Spleen (tissue), 13 donors: ENCODE measurements at places on chromosomes 2 and 18.

DNA sequence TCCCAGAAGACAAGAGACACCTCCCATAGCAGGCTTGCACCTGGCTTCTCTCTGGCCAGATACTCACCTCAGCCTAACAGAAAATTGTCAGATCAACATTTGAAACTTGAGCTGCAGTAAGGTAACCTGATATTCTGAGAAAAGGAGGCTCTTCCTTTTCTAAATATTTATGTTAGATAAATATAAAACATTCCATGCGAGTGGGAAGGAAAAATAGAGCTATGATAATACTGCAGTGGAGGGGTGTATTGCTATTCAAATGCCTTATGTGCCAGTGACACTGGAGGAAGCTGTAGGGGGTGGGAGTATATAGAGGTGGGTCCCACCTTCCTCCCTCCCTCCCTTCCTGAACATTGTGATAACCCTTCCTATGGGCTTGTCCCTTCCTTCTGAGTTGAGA, 515.5 kb upstream of the CHAC2 start:
- no peak overlapping the region for H3K4me3 ChIP-seq
- no peaks in the 10 kb centered on the region for H3K4me1 ChIP-seq
- H3K27me3 ChIP-seq, result no peaks in the 10 kb centered on the region

DNA sequence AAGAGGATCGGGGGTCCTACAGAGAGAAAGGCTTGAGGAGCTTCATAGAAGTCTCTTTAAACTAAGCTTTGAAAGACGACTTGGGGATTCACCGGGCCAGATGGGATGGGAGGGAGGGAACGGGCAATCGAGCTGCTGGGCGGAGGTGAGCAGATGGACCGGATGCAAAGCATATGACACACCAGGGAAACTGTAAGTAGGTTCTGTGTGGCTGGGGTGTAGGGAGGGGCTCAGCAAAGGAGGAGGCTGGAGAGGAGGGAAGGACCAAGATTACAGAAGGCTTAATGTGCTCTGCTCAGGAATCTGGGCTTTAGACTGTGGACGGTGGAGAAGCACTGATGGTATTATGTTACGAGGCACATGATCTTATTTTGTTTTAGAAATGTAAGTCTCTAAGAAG, 131.5 kb downstream of the MAIP1 start:
- no peak for DNase-seq
- H3K27ac ChIP-seq, result no peak overlapping the region
- H3K36me3 ChIP-seq, result no peaks in the 10 kb centered on the region
- H3K27me3 ChIP-seq, result no peaks in the 10 kb centered on the region

GRCh38 chr18:12278741-12279682, 24.9 kb downstream of the CIDEA start:
- no peak overlapping the region for H3K4me3 ChIP-seq
- no peaks in the 10 kb centered on the region for H3K36me3 ChIP-seq
- peak overlapping the region; percentile 78 for H3K27ac ChIP-seq
- no peak for DNase-seq
- H3K4me1 ChIP-seq, result peaks cover 12% of the 10 kb centered on the region
- H3K27me3 ChIP-seq, result peaks cover 3% of the 10 kb centered on the region

- no peak overlapping the region for H3K4me3 ChIP-seq
- no peak for DNase-seq
- H3K27me3 ChIP-seq, result peaks cover 8% of the 10 kb centered on the region
Observed at GRCh38 chr2:199602271-199602895, 144.6 kb upstream of the SATB2 start.

- no peak for DNase-seq
- no peak overlapping the region for H3K4me3 ChIP-seq
- H3K4me1 ChIP-seq, result no peaks in the 10 kb centered on the region
- no peaks in the 10 kb centered on the region for H3K27me3 ChIP-seq
- H3K27ac ChIP-seq, result no peak overlapping the region
- H3K36me3 ChIP-seq, result no peaks in the 10 kb centered on the region
Observed at GRCh38 chr2:220619525-220620220, 952.4 kb downstream of the EPHA4 start.

- H3K27ac ChIP-seq, result no peak overlapping the region
- no peak for DNase-seq
- H3K36me3 ChIP-seq, result no peaks in the 10 kb centered on the region
- H3K27me3 ChIP-seq, result no peaks in the 10 kb centered on the region
- no peak overlapping the region for H3K4me3 ChIP-seq
Observed at GRCh38 chr18:25553631-25554263, 201.8 kb upstream of the ZNF521 start.

DNA sequence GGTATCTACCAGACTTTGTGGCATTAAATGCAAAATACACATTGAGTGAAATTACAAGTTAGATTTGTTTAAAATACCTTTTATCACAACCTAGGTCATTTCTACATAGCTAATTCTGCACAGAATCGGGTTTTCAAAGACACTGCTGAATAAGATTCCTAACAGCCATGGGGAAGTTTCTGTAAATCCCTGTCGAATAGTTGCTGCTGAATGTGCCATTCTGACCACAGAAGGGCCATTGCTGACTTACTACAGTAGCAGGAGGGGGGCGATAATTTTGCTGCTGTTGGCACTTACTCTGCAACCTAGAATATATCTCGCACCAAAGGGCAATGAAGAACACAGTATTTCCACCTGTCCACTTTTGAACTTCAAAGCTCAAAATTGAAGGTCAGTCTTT, 232.8 kb downstream of the TCF4 start:
- no peaks in the 10 kb centered on the region for H3K27me3 ChIP-seq
- no peak overlapping the region for H3K4me3 ChIP-seq
- H3K4me1 ChIP-seq, result no peaks in the 10 kb centered on the region
- H3K27ac ChIP-seq, result no peak overlapping the region
- H3K36me3 ChIP-seq, result no peaks in the 10 kb centered on the region

DNA sequence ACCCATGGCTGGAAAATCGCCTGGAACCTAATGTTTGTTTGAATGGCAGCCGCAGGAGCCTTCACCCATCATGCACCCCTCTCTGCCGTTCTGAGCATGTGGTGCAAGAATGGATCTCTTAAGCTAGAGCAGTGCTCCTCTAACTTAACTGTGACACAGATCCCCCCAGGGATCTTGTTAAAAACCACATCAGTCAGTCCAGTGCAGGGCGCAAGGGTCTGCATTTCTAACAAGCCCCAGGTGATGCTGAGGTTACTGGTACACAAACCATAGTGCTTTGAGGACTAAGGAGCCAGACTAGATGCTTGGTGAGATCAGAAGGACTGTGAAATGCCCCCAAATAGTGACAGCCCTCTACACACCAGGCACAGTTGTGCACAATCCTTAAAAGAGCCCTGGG, 87.1 kb upstream of the KCTD1 start:
- H3K36me3 ChIP-seq, result no peaks in the 10 kb centered on the region
- H3K27ac ChIP-seq, result no peak overlapping the region
- no peak for DNase-seq
- H3K4me1 ChIP-seq, result no peaks in the 10 kb centered on the region

GRCh38 chr2:69434753-69435152, 2.5 kb downstream of the NFU1 start:
- H3K4me1 ChIP-seq, result peaks cover 42% of the 10 kb centered on the region
- H3K27ac ChIP-seq, result no peak overlapping the region
- H3K36me3 ChIP-seq, result peaks cover 20% of the 10 kb centered on the region

GRCh38 chr2:17672583-17673317, 80.9 kb downstream of the SMC6 start:
- DNase-seq, result no peak
- no peak overlapping the region for H3K27ac ChIP-seq
- no peaks in the 10 kb centered on the region for H3K27me3 ChIP-seq
- no peak overlapping the region for H3K4me3 ChIP-seq

GRCh38 chr2:95052307-95052706, 26.8 kb downstream of the MAL start:
- H3K4me3 ChIP-seq, result no peak overlapping the region
- DNase-seq, result peak; percentile 46
- H3K27me3 ChIP-seq, result no peaks in the 10 kb centered on the region
- H3K36me3 ChIP-seq, result no peaks in the 10 kb centered on the region

GRCh38 chr2:879540-879939, 71.1 kb upstream of the SNTG2 start:
- no peaks in the 10 kb centered on the region for H3K4me1 ChIP-seq
- H3K27ac ChIP-seq, result no peak overlapping the region
- H3K36me3 ChIP-seq, result no peaks in the 10 kb centered on the region
- no peak overlapping the region for H3K4me3 ChIP-seq
